NCI-H1436 (cell line): ENCODE measurements at places on chromosomes 1 and 21.

- no peak for DNase-seq
These were observed 110.2 kb upstream of the PLD5 start for GRCh38 chr1:242634732-242635131.

DNA sequence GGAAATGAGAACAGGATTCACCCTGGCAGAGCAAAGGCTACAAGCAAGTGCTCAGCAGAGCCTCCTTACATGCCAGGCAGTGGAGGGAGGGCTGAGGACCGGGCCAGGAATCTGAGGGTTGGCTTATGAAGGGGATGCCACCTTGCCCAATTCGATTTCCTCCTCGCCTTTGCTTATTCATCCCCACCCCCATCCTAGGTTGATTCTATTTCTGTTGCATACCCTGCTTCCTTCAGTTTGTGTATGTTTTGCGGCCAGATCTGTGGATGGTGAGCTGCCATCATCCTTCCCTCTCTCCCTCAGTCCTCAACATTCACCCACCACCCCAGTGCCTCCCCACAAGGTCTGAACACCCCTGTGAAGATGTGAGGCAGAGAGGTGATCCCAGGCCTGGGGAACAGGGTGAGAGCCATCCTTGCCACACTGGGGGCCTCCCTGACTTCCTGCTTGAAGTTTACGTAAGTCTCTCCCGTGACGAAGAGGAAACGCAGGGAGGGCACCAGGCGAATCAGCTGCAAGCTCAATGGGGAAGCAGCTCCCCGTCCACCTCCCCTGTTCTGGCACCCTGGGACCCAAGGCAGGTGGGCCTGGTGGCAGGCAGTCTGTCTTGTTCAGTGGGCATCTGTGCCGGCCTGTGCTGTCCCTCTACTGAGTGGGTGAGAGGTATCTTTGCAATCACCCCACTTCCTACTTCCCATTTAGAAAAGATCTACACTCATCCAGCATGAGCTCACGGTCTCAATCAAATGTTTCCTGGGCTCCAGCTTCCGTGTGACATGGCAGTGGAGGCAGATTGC is 50.6 kb upstream of the CNTN2 start:
- no peak for DNase-seq

- DNase-seq: no peak
These were observed 29.3 kb upstream of the DNAJC11 start for GRCh38 chr1:6730880-6731279.

GRCh38 chr1:108533351-108534083 is 26.4 kb upstream of the EEIG2 start:
- no peak for DNase-seq

GRCh38 chr1:113508364-113509164 is 118.2 kb downstream of the MAGI3 start:
- DNase-seq: no peak

DNA sequence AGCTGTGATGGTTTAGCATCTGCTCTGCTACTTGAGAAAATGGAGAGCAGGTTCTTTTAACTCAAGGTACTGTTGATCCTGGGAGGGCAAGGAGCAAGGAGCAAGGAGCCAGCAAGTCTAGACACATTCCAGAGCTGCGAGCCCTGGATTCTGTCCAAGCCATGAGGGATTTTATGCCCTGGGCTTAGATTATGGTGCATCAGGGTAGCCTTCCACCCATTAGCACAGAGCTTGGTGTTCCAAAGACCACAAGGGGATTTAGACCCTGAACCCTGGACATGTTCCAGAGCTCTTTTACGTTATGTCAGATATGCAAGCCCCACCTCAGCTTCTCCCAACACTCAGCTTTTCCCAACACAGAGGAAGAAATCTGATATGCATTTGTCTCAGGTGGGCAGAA is 2.0 kb upstream of the OR14I1 start:
- DNase-seq: no peak

DNA sequence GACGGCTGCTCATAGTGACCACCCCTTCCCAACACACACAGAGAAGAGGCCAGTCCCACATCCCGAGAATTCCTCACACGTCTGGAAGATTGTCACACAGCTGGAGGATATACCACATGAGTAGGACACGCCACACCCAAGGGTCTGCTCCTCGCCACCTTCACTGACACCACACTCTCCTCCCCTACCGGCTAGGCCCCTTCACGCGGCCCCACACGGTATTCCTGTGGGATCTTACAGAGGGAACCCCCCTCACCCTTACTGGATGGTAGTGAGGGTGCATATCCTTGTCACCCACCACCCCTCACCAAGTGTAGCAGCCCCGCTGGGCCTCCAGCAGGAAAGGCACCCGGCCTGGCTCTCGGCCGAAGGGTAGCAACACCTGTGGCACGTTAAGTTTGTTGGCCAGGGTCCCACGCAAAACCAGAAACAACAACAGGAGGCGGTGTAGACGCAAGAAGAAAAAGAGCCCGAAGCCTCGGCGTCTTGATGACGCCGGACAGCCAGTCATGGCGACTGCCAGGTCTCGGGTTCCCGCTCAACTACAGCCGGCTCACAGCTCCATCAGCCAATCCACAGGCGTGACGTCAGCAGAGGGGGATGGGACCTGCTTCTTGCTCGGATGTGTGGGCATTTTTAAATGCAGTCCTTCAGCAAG is at the start of gene NUP210L:
TSS of gene NUP210L (minus strand) at position 540 of the 658 bp plus-strand sequence.
- DNase-seq: no peak

DNA sequence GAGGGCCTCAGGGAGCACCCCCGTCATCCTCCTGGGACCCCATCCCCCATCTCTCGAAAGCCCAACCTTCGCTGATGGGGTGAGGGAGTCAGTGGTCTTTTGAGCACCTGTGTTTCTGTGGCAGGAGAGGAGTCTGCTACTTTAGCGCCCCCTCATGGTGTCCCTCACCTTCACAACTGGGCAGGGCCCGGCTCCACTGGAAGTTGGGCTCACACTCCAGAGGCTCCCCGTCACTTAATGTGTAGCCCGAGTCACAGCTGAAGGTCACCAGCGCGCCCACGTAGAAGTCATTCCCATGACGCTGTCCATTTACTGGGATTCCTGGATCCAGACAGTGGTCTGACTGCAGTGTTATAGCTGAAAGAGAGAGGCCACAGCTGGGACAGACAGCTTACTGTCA is 139.5 kb upstream of the HMGB4 start:
- no peak for DNase-seq
